ENCODE measurements at places on chromosomes 1 and 21. TPM values are rescaled to one million over a fixed set of nuclear protein-coding genes. Genes with fewer than 3 reads are reported as not detected.
A peak's percentile ranks its signal among the peaks of the same experiment; 100 is the strongest.

The HSD11B1 gene
- 5.7 TPM for total RNA-seq

The C1orf185 gene
- total RNA-seq: not detected

- peak; percentile 71 for DNase-seq
Observed at GRCh38 chr21:44304877-44305293, 5.0 kb downstream of the PFKL start.

GRCh38 chr21:21971384-21971783 lies 973.2 kb downstream of the NCAM2 start:
- DNase-seq: no peak

The EPHA8 gene
- not detected for total RNA-seq

All from activated CD4-positive, alpha-beta T cell treated with anti-CD3 and anti-CD28 coated beads for 36 hours (primary cell).